Fibroblast of pulmonary artery (primary cell): ENCODE measurements at places on chromosomes 3 and 15.

DNA sequence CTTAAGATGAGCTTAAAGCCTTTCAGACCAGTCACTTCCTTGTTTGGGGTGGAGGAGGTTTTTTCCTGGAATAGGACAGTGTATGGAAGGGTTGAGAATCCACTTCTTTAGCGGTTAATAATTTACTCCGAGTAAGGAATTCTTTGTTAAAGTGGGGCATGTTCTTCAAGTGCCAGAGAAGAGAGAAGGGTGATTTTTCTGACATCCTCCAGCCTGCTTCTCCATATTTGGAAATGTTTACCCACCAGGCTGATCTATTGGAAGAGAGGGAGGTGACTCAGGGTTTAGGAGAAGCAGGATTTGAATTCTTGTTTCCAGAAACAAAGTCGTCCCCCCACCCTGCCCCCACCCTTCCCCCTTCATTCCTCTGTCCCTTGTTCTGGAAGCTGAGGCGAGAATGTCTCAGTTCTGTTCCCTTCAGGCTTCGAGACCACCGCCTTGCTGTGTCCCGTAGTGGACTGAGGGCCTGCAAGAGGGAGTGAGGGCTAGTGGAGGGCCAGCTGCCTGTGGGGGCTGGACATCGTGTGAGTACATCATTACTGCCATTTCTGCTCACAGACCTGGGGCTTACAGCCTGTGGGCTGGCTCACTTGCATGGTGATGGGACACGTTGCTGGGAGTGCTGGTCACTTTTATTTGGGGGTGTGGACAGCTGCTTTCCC, 58.5 kb downstream of the LPP start:
- peak; percentile 67 for DNase-seq

DNA sequence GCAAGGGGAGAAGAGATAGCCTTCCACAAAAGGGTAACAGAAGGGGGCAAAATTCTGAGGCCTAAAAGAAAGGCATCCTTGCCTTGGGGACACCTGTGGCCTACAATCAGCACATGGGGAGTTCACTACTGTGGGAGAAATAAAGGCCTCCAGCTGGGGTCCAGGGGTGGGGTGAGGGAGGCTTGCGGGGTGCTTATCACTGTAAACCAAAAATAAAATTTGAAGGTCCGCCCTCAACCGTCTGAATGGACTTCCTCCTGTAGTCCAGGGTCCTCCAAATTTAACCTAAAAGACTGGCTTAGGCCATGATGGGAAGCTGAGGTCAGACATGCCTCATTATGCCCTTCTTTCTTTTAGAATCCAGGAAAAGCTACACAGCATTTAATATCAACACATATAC, 2.1 kb upstream of the POLR2M start:
- no peak for DNase-seq

- peak; percentile 8 for DNase-seq
These were observed 1082.2 kb downstream of the NAALADL2 start for GRCh38 chr3:175941352-175941751.

GRCh38 chr15:41860049-41860828, 21.6 kb downstream of the PLA2G4B start:
- DNase-seq = no peak

GRCh38 chr3:39290255-39290654, 10.4 kb upstream of the CX3CR1 start:
- peak; percentile 7 for DNase-seq
